ENCODE measurements at places on chromosomes 7 and 10.

DNA sequence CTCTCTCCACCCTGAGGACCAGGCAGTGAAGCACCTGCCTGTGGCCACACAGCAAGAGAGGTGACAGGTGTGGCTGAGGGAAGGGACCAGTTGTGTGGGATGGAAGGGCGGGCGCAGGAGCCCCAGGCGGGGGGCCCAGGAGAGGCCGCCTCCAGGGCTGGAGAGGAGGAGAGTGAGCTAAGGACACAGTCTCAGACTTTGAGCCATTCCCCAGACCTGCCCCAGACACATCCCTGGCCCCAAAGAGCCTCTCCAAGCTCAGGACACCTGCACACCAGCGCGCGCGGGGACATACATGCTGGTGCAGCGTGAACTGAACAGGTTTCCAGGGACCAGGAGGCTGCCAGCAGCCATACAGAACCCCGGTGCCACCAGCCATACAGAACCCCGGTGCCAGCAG lies 237.3 kb downstream of the MAD1L1 start:
- no peak for DNase-seq

GRCh38 chr10:127888521-127889312 lies 4.0 kb downstream of the CLRN3 start:
- no peak for DNase-seq

- DNase-seq, result peak; percentile 60
These were observed 404.5 kb downstream of the PAXIP1 start for GRCh38 chr7:154598396-154598795.

- DNase-seq, result peak; percentile 7
These were observed 103.4 kb downstream of the SAMD9 start for GRCh38 chr7:93014410-93014809.

GRCh38 chr10:127910464-127910770 lies 3.5 kb downstream of the PTPRE start:
- no peak for DNase-seq

DNA sequence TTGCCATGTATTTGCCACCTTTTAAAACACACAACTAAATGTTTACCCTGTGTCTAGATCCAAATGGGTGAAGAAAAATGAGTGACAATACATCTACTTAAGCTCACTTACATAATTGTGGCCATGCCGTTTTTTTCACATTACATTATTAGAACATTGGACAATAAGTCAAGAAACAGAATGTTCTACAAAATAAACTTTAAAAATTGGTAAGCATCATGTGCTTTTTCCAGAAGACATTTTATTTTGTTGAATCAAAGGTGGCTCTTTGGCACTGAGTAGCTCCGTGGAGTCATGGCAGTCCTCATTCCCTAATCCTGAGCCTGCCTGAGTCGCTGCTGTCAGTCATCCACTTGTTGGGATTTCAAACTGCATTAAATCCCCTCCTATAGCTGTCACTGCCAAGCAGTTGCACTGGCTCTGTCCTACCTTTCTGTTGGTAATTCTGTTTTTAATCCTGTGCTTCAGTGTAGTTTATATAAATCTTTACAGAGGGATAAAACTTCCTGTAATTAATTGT lies 32.3 kb downstream of the CAV1 start:
- DNase-seq, result no peak

DNA sequence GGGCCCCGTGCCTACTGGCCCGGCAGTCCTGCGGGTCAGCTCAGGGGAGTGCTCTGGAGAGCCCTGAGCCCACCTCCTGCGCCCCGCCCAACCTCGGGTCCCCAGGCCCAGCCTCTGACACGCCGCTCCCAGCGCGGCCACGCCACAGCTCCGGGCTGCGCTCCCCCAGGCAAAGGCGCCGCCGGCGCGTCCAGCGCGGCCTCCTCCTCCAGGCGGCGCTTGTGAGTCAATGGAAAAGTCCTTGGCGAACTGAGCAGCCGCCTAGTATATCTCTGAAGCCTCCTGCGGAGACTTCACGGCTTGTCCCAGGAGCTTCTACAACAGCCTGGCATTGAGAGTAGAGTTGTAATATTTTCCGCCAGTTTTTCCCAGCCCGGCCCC lies 29.5 kb upstream of the BMS1 start:
- peak; percentile 26 for DNase-seq

DNA sequence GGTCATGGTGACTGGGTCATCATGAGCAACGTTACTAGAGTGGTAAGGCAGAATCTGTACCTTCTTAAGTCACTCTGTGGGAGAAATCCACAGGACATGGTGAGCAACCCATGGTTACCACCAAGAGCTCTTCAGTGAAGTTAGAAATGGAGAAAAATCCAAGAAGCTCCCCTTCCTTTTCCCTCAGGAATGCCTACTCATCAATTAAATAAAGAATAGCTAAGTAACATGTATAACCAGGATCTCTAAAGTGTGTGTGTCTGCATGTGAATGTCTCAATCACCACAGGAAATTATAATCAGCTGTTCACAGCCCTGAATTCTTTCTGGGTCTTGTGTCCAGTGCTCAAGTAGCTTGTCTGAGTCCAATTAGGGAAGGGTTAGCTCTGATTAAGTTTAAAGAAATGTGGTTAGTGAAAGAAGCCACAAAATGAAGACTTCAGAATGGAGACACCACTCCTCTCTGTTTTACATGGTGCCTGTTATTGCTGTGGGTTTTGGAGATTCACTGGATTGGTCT lies 73.2 kb downstream of the SEM1 start:
- no peak for DNase-seq

- no peak for DNase-seq
These were observed 690.8 kb upstream of the FZD8 start for GRCh38 chr10:36332926-36333325.

GRCh38 chr7:78296644-78297371 lies 498.2 kb downstream of the PHTF2 start:
- no peak for DNase-seq

GRCh38 chr7:43925984-43926797 lies at the start of gene UBE2D4:
UBE2D4 (plus strand) TSS chr7:43926436; CDS start chr7:43926533, 97 bp downstream.
- peak; percentile 68 for DNase-seq

DNA sequence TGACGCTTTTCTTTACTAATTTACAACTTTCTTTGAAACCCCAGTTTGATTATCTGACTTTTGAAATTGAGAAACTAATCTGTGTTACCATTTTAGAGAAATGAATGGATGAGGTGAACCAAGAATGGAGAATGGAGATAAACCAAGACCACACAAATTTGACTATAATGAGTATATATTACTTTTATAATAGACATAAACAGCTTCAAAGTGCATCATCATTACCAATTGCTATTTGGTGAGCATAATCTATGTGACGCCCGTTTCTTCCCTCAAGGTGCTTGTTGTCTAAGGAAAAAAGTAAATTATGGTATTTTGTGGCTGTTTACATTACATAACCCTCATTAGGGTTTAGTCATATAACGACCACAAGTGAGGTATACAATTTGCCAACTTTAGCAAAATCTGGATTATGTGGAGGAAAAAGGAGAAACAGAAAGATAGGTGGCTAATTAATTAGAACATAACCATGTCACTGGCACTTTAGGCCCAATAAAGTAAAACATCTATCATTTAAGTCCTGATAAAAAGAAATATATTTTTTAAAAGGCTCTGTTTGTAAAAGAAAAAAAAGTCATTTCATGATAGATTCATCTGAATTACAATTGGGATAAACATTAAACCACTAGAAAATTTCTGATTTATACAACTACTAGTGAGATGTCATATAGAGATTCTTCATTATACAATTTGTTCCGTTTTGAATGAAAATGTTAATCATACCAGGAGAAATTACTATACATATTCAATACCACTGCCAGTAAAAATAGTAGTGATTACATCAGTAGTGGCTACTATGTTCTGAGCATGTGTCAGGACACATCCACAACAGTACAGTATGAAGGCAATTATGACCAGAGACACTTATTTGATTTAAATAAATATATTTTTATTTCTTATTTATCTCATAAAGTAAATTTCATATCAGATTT lies 118.2 kb upstream of the FAM133B start:
- DNase-seq, result no peak

DNA sequence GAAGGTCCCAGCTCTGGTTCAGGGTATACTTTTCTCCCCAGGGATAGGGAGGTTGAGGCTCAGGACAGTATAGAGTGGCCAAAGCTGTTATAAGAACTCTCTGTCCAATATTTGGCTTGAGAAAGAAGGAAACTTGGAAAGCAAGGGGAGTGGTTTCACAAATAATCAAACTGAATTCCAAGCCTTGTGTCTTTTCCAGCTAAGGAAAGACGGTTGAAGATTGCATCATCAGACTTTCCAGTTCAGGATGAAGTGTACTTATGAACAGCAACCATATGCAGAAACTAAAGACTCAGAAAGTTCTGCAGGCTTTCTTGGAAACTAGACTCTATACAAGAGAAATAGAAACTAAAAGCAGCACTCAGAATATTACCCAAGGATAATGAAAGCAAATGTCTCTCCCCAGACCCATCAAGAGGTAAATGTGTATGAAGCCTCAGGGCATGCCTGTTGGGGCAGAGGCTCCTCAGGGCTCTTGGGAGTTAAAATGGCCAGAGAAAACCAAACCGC lies 46.4 kb downstream of the RAMP3 start:
- DNase-seq, result no peak

- DNase-seq, result no peak
These were observed 321.8 kb downstream of the TCERG1L start for GRCh38 chr10:130989670-130990232.

GRCh38 chr10:21364196-21365114 lies 161.0 kb downstream of the SKIDA1 start:
- no peak for DNase-seq

DNA sequence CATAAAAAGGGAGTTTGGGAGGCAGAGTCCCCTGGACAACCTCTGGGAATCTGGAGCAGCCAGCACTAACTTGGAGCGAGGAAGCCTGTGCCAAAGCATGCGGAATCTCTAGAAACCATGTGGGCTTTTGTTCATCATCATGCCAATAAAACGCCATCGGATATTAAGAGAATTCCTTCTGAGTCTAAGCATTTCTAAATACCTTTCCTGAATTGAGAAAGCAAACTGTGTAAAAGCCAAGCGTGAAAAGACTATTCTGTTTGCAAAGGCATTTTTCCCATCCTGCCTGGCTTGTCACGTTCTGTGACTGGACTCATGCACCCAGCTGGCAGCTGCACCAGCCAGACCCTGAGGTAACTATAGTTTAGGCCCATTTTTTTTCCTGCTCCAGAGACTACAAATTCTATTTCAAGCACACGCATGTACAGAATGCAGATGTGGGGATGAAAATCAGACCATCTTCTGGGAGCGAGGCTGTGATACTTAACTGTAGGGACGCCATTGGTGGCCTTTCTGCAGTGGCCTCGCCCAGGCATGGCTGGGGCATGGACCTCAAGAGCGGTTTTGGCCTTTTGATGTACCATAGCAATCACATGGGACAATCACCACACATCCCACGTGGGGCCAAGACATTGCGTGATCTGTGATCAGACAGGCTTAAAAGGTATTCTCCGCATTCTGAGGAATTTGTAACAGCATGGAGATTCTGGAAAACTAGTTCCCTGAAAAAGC lies 218.9 kb downstream of the KIAA1217 start:
- no peak for DNase-seq

- no peak for DNase-seq
These were observed 78.4 kb downstream of the BTAF1 start for GRCh38 chr10:92001995-92002394.

- no peak for DNase-seq
These were observed 68.9 kb upstream of the EXOC4 start for GRCh38 chr7:133183969-133184368.

- no peak for DNase-seq
These were observed 26.8 kb downstream of the TACR2 start for GRCh38 chr10:69389827-69390490.

DNA sequence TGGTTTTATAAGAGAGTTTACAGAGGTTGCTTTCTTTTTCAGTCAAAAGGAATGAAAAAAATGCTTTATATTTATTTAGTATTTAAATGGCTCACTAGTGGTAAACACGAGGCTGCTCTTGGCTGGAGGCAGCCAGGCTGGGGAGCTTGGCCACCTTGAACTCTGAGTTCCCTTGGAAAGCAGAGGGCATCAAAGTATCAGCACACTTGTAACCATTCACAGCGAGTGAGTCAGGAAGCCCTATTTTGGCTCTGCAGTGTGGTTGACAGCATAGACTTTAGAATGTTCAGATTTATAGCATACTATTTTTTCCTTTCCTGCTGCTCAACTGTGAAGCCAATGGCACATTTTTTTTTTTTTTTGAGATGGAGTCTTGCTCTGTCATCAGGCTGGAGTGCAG lies 51.6 kb downstream of the CYCS start:
- DNase-seq, result no peak

DNA sequence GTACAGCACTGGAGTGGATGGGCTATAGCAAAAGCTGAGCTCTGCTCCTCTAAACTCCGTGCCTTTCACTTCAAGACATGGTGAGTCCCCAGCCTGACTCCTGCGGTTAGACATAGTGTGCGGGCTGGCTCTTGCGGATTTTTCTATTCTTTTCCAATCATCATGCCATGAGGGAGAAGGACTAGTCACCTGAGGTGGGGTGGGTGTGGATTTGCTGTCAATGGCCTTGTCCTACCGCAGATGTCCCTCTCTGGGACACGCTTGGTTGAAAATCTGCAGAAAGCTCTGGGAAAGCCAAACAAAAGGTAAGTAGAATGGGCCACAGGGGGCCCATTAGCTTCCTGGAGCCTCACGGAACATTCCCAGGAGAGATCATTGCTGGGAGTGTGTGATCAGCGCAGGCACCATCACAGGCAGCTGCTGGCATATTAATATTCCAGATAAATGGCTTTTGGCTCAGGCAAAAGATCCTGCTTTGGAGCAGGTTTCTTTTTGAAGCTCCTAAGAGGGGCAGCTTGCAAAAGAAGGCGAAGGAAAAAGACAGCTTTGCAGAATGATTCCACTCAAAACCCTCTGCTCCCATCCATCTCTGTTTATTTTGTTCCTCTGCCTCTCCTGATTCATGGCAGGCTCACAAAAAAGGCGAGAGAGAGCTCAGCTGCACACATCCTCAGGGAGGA lies 509.0 kb upstream of the ZMIZ1 start:
- no peak for DNase-seq

- DNase-seq, result no peak
These were observed 275.3 kb upstream of the MKLN1 start for GRCh38 chr7:131052285-131052904.

GRCh38 chr10:110569736-110570135 lies 2.2 kb downstream of the SMC3 start:
- DNase-seq, result no peak

DNA sequence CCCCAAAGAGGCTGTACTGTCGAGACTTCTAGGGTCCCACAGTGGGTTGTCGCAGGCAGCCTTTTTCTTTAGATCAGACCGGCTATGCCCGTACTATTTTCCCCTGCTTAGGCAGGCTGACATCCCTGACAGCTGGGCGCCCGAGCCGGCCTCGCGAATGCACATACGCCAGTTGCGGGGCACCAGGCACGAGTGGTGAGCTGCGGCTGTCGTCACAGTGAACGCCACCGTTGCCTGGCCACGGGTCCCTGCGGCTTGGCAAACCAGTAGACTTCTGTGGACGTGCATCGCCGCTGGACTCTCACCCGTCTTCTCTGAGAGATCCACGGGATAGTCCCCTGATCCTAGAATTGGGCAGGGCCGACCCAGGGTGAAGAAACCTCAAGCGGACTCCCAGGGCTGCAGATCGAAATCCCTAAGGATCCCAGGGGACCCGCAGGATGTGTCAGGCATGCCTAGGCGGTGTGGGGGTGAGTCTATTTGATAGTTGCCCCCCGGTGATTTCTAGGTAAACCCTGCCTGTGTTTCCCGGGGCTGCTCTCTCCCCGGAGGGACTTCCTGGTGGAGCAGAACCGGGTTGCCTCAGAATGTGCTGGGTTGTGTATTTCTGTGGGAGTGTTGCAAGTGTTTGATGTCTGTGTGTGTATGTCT lies 33.0 kb upstream of the ZNF273 start:
- no peak for DNase-seq

Data from globus pallidus (tissue), 1 donor.